ENCODE measurements at places on chromosomes 1 and 21. TPM values are rescaled to one million over a fixed set of nuclear protein-coding genes. Genes with fewer than 3 reads are reported as not detected.

The SLC45A1 gene
- 5.9 TPM for total RNA-seq

The LIPI gene
- total RNA-seq = not detected

The KDF1 gene
- total RNA-seq = not detected

The NEGR1 gene
- 47.5 TPM for total RNA-seq

The ANKRD34A gene
- 1.7 TPM for total RNA-seq

The NUF2 gene
- 4.4 TPM for total RNA-seq

The SLC1A7 gene
- total RNA-seq = not detected

The RGS18 gene
- 0.25 TPM for total RNA-seq

The SCAMP3 gene
- total RNA-seq = 18.9 TPM

The CLCA1 gene
- total RNA-seq = not detected

The OR2T2 gene
- total RNA-seq = not detected

The LYPD8 gene
- total RNA-seq = not detected

The DCST1 gene
- total RNA-seq = 0.25 TPM

The DHDDS gene
- 19.2 TPM for total RNA-seq

The IL22RA1 gene
- not detected for total RNA-seq

The PTCH2 gene
- 1.7 TPM for total RNA-seq

The OR10Z1 gene
- total RNA-seq = not detected

The SLC27A3 gene
- total RNA-seq = 9.3 TPM

The C1orf35 gene
- total RNA-seq = 5.4 TPM
